ENCODE measurements at places on chromosomes 12 and 14. TPM values are rescaled to one million over a fixed set of nuclear protein-coding genes. Genes with fewer than 3 reads are reported as not detected.

TSPAN9 gene
- 98.9 TPM for polyA plus RNA-seq

TTC6 gene
- polyA plus RNA-seq = 0.36 TPM

CCDC177 gene
- not detected for polyA plus RNA-seq

THTPA gene
- 14.4 TPM for polyA plus RNA-seq

DCAF5 gene
- polyA plus RNA-seq = 46.9 TPM

PRIMA1 gene
- 3.2 TPM for polyA plus RNA-seq

TSHR gene
- polyA plus RNA-seq = 0.84 TPM

MYO1H gene
- 0.25 TPM for polyA plus RNA-seq

PTPRO gene
- 1.9 TPM for polyA plus RNA-seq

NAB2 gene
- polyA plus RNA-seq = 37.2 TPM

C14orf39 gene
- 1.7 TPM for polyA plus RNA-seq

ADAM21 gene
- 0.40 TPM for polyA plus RNA-seq

CFAP73 gene
- polyA plus RNA-seq = not detected

SDSL gene
- polyA plus RNA-seq = 2.3 TPM

ENDOU gene
- polyA plus RNA-seq = 0.35 TPM

RBM23 gene
- polyA plus RNA-seq = 55.8 TPM

PLEKHD1 gene
- polyA plus RNA-seq = 0.62 TPM

PDZRN4 gene
- 1.8 TPM for polyA plus RNA-seq

CRACR2A gene
- polyA plus RNA-seq = 1.5 TPM

RPL36AL gene
- polyA plus RNA-seq = 150 TPM

GZMB gene
- polyA plus RNA-seq = not detected

AKAP5 gene
- polyA plus RNA-seq = 0.45 TPM

KIF5A gene
- not detected for polyA plus RNA-seq

HOXC12 gene
- polyA plus RNA-seq = 0.48 TPM

TAS2R30 gene
- 0.14 TPM for polyA plus RNA-seq

PLCZ1 gene
- polyA plus RNA-seq = not detected

CLEC4E gene
- polyA plus RNA-seq = not detected

KRT73 gene
- not detected for polyA plus RNA-seq

NRXN3 gene
- polyA plus RNA-seq = 0.40 TPM

CLEC2A gene
- not detected for polyA plus RNA-seq

MMP17 gene
- polyA plus RNA-seq = 6.5 TPM

VRTN gene
- not detected for polyA plus RNA-seq

RERG gene
- 3.2 TPM for polyA plus RNA-seq
